Stimulated activated CD4-positive, alpha-beta T cell treated with anti-CD3 and anti-CD28 coated beads, Interleukin-1b, Interleukin-23, amount 100 ng/mL, for 4 hours (primary cell): ENCODE measurements at places on chromosomes 12 and 14.

DNA sequence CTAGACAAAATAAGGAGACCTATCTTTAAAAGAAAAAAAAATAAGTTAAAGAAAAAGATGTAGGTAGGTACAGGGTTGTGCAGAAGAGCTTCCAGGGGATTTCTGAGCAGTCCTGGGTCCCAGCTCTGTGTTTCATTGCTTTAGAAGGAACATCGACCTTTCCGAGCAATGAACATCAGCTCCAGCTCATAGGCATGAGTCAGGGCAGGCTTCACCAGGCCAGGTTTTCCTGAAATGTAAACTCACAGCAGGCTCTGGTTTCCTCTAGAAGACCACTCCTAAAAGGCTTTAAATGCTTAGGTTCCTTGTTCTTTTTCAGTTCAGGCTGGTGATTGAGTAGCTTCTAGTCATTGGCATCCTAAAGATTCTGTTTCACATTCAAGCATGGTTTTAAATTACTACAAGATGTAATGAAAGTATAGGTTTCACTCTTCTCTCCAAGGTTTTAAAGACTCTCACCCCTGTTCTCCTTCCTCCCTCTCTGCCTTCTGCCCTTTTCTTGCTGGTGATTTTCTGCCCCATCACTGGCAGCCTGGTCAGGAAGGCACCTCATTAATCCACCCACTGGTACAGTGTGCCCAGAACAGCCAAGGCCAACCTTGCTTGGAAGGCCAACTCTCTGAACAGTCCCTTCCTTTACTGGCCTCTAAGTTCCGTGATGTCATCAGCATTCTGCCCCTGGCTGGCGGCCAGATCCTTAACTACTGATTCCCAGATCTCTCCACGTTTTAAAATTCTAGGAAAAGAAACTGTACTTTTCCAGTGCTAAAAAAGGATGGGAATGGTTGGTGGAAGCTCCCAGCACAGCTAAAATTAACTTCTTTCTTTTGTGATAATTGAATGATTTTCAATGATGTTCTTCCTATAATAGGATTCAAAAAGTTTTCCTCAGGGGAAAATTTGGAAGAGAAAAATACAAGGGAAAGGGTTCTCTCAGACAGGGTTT, 109.4 kb upstream of the HIF1A start:
- DNase-seq: no peak

DNA sequence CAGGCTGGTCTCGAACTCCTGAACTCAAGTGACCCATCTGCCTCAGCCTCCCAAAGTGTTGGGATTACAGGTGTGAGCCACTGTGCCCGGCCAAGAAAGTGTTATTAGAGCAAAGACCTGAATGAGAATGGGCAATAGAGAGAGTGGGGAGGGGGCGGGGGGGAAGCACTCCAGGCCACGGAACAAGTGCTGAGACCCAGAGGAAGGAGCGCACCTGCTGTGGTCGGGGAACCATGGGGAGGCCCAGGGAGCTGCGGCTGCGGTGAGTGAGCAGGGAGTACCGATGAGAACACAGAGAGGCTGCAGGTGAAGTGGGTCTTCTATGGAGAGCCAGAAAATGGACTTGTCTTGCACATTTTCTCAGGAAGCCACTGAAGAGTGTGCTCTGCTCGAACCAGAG, 10.8 kb downstream of the SMIM41 start:
- no peak for DNase-seq

DNA sequence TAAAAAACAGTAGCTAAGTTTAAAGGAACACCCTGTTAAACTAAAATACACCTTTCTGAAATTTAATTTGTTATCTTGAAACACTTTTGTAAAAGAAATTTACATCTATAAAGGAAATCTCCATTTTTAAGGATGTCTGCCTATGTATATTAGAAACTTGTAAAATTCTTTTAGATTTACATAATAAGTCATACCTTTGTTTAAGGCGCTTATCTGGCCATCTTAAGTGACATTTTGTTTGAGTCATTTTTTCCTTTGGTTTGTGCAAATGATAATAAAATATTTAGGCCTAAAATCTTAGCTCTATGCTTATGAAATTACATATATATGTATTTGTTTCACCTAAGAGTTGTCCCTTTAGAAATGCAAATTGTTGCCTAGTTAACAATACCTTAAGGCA, 1193.4 kb downstream of the FSCB start:
- no peak for DNase-seq

DNA sequence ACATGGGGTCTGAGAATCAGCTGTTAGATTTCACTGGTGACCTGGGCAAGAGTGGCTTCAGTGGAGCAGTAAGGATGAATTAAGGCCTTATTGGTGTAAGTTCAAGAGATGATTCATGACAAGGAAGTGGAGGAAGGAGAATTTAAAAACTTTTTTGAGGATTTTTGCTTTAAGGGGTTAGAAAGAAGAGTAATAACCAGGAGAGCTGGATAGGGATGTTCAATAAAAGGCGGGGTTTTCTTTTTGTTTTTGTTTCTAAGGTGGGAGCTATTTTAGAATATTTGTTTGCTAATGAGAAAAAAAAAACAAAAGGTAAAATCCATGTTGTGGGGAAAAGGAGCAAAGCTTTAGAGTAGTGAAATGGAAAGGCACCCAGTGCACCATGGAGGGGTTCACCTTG, 15.2 kb upstream of the TUBA1B start:
- no peak for DNase-seq

DNA sequence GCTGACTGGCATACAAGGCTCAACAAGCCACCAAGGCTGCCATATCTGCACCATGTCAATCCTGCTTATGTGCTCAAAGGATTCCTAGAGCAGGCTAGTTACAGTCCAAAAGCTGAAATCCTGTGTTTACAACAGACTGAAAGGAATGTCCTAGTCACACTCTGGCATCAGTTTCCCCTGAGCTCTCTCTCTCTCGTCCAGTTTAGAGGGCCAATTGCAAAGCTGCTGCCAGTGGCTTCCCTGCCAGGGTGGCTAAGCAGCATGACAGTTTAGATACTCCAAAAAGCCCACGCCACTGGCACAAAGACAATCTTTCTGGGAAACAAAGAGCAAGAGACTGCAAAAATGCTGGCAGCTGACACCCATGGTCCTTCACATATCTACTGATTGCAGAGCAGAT, 392.1 kb downstream of the RPS29 start:
- DNase-seq: no peak

GRCh38 chr12:16828891-16829290, 222.9 kb upstream of the LMO3 start:
- DNase-seq: no peak

DNA sequence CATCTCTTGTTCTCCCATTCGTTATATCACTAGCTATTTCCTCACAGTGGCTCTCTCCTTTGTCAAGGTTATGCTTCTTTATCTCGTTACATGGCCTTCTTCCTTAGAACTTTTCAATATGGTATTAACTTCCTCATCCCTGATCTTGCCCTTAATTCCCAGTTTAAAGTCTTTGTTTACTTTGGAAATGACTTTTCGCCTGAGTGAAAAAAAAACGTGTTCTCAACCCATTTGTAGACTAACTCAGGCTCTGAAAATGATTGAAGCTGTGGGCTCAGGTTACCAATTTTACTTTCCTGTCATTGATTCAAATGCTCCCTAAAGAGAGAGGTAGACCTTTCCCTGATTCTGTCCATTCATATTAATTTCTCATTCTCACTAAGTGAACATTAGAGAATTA, 135.2 kb downstream of the NUBPL start:
- DNase-seq: no peak

DNA sequence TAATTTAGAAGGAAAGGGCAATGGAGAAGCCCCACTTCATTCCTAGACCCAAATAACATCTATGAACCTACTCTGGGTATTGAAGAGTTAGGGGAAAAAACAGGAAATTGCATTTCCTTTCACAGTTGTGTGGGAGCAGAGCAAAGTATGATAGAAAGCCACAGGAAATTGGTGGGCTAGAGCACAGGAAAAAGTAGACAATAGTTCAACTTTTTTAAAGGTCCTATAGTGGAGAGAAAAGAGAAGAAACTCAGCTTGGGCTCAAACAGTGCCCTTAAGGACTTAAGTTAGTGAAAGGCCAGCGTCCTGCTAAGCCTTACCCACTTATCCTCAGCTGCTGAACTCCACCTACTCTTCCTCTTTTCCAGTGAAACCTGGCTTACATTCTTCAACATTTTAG, 258.1 kb downstream of the DPY19L2 start:
- no peak for DNase-seq

DNA sequence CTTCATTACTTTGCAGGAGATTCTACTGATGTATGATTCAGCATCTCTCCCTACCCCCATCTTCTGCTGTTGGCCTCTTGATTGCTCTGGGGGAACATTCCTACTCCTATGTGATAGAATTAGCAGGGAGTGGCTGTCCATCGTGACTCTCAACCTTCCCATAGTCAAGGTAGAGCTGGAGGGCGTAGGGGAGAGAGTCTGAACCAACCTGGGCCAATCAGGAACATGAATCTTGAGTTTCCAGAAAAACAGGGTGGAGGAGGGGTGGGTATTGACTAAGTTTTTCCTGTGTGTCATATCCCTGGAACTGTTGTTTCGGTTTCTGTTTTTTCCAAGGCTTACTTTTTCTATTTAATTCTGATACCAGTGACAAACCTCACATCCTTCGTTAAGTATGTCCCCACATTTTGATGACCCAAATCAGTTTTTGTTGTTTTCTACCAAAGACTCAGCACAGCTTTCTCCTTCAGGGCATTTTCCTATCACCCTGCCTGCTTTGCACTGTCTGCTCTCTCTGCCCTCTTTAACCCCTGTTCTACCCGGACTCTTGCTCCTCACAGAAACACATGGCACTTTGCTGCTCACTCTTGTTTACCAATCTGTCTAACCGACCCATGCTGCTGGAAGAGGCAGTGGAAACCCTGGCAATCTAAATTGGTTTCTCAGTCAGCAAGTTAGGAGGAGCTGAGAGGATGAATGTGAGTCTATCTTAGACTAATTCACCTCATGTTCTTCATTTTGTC, 1428.3 kb downstream of the AACS start:
- DNase-seq: no peak

- DNase-seq: no peak
Observed at GRCh38 chr14:96926001-96926400, 128.8 kb downstream of the VRK1 start.

GRCh38 chr14:91154851-91155625, 41.2 kb downstream of the DGLUCY start:
- no peak for DNase-seq

GRCh38 chr12:91023326-91024004, 18.7 kb upstream of the EPYC start:
- no peak for DNase-seq

DNA sequence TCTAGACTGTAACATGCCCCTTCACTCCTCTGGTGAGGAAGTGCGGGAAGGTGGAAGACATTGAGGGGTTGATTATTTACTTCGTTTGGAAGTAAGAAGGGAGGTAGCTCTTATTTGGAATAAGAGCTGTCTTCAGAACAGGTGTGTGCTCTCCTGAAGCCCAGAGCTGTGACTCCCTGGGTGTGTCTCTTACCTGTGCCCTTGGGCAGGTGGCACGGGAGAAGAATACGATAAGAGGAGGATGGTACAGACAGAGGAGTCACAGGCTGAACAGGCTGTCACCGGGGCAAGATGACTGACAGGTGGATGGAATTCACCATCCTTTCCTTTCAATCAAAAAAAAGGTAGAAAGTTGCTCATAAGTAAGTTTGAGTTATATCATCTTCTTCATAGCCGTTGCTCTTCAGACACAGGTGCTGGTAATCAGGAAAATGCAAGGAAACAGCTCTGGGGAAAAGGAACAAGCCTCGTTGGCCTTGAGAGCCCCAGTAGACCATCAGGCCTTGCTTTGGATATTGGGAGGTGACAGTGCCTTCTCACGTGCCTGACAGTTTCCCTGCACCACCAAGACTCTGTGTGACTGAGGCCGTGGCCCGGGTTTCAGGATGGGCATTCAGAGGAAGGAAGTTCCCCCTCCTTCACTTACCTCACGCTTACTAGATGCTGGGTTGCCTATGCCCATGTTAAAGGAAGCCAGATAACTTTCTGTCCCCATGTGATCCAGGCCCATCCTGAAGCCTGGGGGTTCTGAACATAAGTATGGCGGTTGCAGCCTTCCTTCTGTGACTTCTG, 120.4 kb downstream of the ETV6 start:
- no peak for DNase-seq

DNA sequence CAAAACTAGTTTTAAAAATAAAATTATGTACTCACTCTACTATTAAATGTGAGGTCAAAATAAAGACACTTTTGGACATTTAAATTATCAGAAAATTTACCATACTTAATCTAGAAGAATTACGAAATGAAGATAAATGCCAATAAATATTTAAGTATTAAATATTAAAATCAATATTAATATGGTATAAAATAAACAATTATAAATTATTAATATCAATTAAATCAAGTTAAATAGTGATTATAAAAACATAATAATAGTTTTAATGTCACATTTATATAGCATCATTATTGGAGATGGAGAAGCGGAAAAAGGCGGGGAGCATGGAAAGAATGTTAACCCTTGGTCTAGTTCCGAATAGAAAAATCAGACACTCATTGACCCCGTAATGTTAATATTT, 224.3 kb upstream of the MDGA2 start:
- DNase-seq: no peak

DNA sequence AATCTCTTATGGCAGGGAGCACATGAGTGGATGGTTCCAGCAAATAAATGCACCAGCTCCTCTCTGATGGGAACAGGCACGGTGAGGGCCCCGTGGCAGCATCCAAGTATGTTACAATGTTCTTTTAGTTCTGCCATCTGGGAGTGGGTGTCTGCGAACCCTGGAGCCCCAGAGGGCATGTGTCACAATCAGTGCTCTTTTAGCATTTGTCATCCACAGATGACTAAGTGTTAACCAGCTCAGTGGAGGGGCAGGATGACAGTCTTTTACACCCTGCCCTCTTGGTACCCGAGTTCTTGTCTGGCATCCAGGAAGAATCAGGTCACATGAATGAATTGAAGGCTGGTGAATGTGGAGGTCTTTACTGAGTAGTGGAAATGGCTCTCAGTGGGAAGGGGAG, 560.4 kb upstream of the FLRT2 start:
- no peak for DNase-seq

- DNase-seq: no peak
Observed at GRCh38 chr14:52834440-52834842, 43.0 kb upstream of the GNPNAT1 start.

- DNase-seq: no peak
Observed at GRCh38 chr12:102528111-102528510, 47.7 kb upstream of the IGF1 start.

GRCh38 chr12:6630736-6631135, 5.0 kb downstream of the LPAR5 start:
- DNase-seq: no peak

- no peak for DNase-seq
Observed at GRCh38 chr12:76042147-76042546, 10.6 kb upstream of the PHLDA1 start.

- DNase-seq: no peak
Observed at GRCh38 chr12:74644681-74645080, 107.0 kb downstream of the ATXN7L3B start.

- DNase-seq: no peak
Observed at GRCh38 chr12:64544371-64545080, 65.8 kb upstream of the RASSF3 start.
